ENCODE measurements at places on chromosomes 6 and 20.

GRCh38 chr6:1586256-1586655 is 23.5 kb upstream of the FOXC1 start:
- no peak overlapping the region for H3K4me3 ChIP-seq
- no peaks in the 10 kb centered on the region for H3K4me1 ChIP-seq
- no peaks in the 10 kb centered on the region for H3K27me3 ChIP-seq
- DNase-seq: no peak
- no peak overlapping the region for H3K27ac ChIP-seq

DNA sequence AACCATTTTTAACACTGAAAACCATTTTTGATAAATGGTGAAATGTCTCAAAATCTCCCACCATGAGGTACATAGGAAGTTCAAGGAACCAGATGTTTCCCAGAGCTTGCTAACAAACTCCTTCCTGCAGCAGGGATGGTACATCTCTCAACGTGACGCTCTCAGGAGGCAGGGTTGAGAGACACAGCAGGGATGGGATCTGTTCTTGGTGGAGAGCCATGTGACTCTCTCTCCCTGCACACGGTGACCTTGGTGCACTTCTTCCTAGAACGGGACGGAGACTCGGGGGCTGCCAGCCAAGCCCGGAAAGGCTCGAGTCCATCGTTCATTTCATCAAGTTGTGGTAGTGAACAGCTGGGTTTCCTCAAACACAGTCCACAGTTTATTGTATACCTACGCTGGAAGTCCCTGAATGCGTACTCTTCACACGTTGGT is 94.2 kb downstream of the FAM50B start:
- H3K27me3 ChIP-seq: no peaks in the 10 kb centered on the region
- no peak overlapping the region for H3K27ac ChIP-seq
- no peak overlapping the region for H3K4me3 ChIP-seq
- no peaks in the 10 kb centered on the region for H3K4me1 ChIP-seq

DNA sequence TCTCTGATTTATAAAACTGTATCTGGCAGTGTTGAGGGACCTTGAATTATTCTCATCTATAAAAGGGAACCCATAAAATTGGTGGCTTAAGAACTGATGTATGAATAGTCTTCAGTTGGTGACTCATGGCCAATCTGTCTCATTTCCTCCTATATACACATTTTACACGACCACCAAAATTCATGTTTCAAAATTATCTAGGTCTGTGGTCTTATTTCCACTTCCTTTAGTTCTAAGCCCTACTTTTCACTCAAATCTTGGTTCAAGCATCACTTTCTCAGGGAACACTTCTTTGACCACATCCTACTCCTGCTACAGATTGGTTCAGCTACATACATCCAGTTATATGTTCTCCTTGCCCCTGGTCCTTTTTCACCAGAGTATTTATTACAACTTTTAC is 18.6 kb upstream of the ENPP1 start:
- H3K27ac ChIP-seq: no peak overlapping the region
- no peaks in the 10 kb centered on the region for H3K27me3 ChIP-seq
- no peaks in the 10 kb centered on the region for H3K4me1 ChIP-seq
- no peak overlapping the region for H3K4me3 ChIP-seq
- DNase-seq: no peak

DNA sequence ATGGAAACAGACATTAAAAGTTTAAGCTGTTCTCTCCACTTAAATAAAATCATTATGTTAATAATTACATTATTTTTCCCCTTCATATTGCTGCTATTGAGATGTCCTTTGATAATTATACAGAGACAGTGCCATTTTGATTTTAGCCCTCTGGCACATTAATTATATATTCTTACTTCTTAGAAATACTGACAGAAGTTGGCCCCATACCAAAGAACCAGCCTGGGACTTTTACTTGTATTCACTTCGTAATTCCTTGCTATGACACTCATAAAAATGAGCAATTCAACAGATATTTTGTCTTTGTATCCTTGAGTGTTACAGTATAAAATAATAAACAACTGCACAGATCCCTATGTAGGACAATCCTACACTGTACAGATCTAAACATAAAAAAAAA is 743.7 kb downstream of the TBC1D32 start:
- H3K4me3 ChIP-seq: no peak overlapping the region
- H3K36me3 ChIP-seq: no peaks in the 10 kb centered on the region
- no peak overlapping the region for H3K27ac ChIP-seq
- H3K27me3 ChIP-seq: no peaks in the 10 kb centered on the region
- H3K4me1 ChIP-seq: no peaks in the 10 kb centered on the region

DNA sequence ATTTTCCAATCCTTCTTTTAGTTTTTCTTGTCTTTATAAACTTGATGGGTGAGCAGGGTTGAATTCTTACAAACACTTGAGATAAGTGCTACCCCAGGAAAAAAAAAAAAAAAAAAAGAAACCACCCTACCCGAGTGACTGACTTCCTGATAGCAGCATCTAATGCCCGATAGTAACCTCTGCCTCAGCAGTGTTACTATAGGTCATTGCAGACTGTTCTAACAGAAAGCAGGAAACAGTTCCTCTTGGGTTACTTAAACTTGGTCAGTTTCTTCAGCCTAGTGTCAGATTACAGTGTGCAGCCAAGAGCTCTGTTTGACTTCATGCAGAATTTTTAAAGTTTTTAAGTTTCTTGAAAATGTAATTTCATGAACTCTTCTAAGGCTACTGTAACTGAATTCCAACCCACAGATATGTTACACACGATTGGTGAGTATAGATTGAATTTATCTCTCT is 2.1 kb downstream of the MYLIP start:
- H3K27ac ChIP-seq: peak overlapping the region; percentile 53
- peaks cover 18% of the 10 kb centered on the region for H3K4me1 ChIP-seq
- H3K4me3 ChIP-seq: peak overlapping the region; percentile 81
- peaks cover 6% of the 10 kb centered on the region for H3K36me3 ChIP-seq
- no peaks in the 10 kb centered on the region for H3K27me3 ChIP-seq

DNA sequence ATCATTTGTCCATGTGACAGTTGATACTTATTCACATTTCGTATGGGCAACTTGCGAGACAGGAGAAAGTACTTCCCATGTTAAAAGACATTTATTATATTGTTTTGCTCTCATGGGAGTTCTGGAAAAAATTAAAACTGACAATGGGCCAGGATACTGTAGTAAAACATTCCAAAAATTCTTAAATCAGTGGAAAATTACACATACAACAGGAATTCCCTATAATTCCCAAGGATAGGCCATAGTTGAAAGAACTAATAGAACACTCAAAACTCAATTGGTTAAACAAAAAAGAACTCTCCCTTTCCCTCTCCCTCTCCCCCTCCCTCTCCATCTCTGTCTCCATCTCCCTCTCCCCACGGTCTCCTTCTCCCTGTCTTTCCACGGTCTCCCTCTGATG is 19.4 kb upstream of the EIF2S2 start:
- H3K4me1 ChIP-seq: no peaks in the 10 kb centered on the region
- H3K4me3 ChIP-seq: no peak overlapping the region
- H3K36me3 ChIP-seq: no peaks in the 10 kb centered on the region
- no peak overlapping the region for H3K27ac ChIP-seq
- no peaks in the 10 kb centered on the region for H3K27me3 ChIP-seq

DNA sequence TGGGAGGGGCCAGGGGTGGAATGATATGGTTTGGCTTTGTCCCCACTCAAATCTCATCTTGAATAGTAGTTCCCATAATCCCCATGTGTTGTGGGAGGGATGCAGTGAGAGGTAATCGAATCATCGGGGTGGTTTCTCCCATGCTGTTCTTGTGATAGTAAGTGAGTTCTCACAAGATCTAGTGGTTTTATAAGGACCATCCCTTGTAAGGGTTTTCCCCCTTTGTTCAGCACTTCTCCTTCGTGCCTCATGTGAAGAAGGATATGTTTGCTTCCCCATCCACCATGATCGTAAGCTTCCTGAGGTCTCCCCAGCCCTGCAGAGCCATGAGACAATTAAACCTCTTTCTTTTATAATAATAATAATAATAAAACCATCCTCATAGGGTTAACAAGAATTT is 88.8 kb upstream of the PRND start:
- H3K36me3 ChIP-seq: no peaks in the 10 kb centered on the region
- no peaks in the 10 kb centered on the region for H3K27me3 ChIP-seq
- no peak overlapping the region for H3K4me3 ChIP-seq
- peaks cover 13% of the 10 kb centered on the region for H3K4me1 ChIP-seq
- DNase-seq: no peak
- H3K27ac ChIP-seq: peak overlapping the region; percentile 42

DNA sequence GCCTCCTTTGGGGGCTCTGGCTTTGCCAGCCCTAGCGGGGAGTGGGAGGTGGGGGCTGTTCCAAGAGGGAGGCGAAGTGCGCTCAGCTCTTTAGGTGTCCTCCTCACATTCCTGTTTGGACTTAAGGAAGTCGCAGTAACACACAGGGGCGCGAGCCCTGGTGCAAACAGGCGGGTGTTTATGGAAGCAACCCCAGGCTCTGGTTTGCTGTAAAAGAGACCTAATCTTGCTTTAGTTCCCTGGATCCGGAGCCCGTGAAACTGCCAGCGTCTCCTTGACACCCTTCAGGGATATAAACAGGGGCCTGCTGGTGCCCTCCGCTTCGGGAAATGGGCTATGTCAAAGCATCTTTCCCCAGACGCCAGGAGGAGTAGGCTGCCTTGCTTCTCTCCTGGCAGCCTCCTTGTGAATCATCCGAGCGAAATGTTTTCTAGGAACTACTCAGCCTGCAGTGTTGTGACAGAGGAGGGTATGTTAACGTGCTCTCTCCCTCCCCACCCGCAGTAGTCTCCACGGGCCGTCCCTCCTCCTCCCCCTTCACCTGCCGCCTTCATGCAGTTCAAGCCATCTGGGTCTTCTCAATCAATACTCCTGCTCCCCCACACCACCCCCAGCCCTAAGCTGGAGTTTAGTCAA is 168.0 kb upstream of the LRFN2 start:
- no peaks in the 10 kb centered on the region for H3K36me3 ChIP-seq
- H3K27ac ChIP-seq: no peak overlapping the region
- no peak for DNase-seq

DNA sequence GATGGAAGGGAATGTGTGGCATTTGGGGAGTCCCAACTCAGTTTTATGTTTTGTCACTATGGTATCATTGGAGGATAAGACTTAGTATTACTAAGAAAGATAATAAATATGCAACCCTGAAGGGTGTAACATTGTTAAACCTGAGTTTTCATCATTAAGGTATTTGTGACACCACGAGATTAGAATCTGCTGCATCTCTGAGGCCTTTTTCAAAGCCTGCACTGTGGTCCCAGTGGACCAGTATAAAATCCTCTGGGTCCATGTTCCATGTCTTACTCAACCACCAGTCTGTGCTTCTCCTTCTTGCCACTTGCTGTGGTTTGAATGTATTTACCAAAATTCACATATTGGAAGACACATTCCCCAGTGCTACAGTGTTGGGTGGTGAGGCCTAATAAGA is 130.6 kb downstream of the TBX18 start:
- H3K36me3 ChIP-seq: no peaks in the 10 kb centered on the region
- no peak for DNase-seq
- H3K27ac ChIP-seq: no peak overlapping the region

DNA sequence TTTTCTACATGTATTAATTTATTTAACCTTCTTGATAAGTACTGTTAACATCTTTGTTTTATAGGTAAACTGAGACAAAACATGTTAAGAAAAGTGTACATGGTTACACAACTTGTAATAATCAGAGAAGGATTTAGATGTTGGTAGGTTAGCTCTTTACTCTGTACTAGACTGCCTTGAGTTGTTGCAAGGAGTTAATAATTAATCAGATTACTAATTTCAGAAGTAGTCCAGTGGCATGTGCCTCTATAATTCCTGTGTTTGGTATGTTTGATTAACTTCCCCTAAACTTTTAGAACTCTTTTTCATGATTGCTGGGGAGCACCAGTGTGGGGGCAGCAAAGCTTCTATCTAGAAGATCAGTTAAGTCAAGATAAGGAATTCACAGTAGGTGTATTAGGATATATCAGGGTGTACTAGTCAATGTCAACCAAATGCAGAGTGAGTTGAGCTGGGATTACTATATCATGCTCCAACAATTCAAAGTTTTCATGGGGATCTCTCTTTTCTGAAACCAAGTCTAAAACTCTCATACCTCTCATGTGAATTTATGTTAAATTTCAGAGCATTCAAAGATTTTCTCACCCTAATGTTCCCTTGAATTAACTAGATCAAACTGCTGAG is 129.7 kb upstream of the AHI1 start:
- DNase-seq: no peak
- H3K27ac ChIP-seq: no peak overlapping the region
- H3K36me3 ChIP-seq: no peaks in the 10 kb centered on the region
- no peaks in the 10 kb centered on the region for H3K4me1 ChIP-seq
- no peaks in the 10 kb centered on the region for H3K27me3 ChIP-seq

GRCh38 chr6:15081447-15081846 is 164.4 kb upstream of the JARID2 start:
- H3K4me1 ChIP-seq: no peaks in the 10 kb centered on the region
- H3K27ac ChIP-seq: no peak overlapping the region
- DNase-seq: no peak
- no peaks in the 10 kb centered on the region for H3K36me3 ChIP-seq
- no peaks in the 10 kb centered on the region for H3K27me3 ChIP-seq
- no peak overlapping the region for H3K4me3 ChIP-seq

GRCh38 chr20:17262786-17263185 is 35.9 kb downstream of the PCSK2 start:
- no peak for DNase-seq
- H3K4me1 ChIP-seq: no peaks in the 10 kb centered on the region
- no peak overlapping the region for H3K27ac ChIP-seq
- H3K36me3 ChIP-seq: no peaks in the 10 kb centered on the region
